ENCODE measurements at places on chromosomes 16 and 17. TPM values are rescaled to one million over a fixed set of nuclear protein-coding genes. Genes with fewer than 3 reads are reported as not detected.

GRCh38 chr17:6862825-6863224, 31.3 kb upstream of the TEKT1 start:
- DNase-seq, result no peak

DNA sequence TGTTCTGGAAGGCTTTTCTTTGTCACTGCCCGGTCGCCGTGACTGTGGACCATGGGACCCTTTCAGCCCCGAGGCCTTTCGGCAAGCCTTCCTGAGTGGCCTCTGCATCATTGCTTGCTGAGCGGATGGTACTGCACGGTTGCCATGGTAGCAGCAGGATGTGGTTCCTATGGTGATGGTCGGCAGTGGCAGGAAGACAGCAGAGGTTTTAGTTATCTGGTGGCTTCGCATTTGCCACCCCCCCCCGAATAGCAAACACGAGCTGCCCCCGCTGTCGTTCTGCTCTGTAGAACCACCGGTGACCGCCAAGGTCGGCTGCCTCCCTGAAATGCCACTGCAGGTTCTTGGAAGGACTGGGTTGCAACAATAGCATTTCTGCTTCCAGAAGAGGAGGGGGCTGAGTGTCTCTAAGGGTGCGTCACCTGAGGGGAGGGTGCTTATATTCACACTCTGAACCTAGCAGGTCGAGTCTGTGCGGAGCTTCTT, 76.6 kb downstream of the CMIP start:
- peak; percentile 84 for DNase-seq

DNA sequence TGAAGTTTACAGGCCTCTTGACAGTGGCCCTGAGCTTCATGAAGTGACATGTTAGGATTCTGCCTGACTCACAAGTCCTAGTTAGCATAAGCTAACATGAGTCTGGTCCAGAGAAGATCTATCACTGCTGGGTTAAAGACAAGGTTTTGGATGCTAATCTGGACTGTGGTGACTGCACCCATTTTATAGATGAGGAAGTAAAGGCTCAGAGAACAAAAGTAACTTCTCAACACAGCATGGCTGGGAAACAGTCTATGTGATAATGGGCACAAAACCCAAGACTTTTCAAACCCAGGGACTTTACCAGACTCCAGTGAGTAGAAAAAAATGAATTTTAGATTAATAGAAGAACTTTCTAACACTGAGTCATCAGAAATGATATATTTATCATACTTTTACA, 236.8 kb upstream of the IRX5 start:
- DNase-seq, result no peak

DNA sequence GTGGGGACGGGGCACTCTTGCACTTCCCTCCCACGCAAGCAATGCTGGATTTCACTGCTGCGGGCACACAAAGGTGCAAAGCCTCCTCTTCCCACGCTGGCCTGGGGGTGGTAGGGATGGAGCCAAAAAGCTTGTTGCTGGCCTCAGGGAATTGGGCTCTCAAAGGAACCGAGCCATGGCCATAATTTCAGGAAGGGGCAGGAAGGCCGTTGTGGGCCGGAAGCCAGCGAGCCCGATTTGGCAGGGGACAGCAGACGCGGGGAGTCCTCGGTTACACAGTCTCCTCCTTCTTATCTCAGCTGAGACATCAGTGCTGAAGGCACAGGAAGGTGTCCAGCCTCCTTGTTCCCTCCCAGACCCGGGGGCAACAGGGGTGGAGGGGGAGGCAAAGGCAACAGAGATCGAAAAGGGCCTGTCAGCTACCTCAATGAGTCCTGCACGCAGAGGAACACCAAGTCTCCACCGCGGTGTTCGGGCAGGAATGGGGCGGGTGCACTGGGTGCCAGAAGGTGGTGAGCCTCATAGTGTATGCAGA, 59.5 kb downstream of the SLFN11 start:
- DNase-seq, result no peak

KRT12 gene
- not detected for polyA plus RNA-seq

CDK5RAP3 gene
- polyA plus RNA-seq, result 140 TPM

TBC1D3H gene
- polyA plus RNA-seq, result not detected
